Stimulated activated CD4-positive, alpha-beta T cell treated with anti-CD3 and anti-CD28 coated beads, TNF-alpha, amount 100 ng/mL, for 24 hours (primary cell): ENCODE measurements at places on chromosomes 7 and 10.

DNA sequence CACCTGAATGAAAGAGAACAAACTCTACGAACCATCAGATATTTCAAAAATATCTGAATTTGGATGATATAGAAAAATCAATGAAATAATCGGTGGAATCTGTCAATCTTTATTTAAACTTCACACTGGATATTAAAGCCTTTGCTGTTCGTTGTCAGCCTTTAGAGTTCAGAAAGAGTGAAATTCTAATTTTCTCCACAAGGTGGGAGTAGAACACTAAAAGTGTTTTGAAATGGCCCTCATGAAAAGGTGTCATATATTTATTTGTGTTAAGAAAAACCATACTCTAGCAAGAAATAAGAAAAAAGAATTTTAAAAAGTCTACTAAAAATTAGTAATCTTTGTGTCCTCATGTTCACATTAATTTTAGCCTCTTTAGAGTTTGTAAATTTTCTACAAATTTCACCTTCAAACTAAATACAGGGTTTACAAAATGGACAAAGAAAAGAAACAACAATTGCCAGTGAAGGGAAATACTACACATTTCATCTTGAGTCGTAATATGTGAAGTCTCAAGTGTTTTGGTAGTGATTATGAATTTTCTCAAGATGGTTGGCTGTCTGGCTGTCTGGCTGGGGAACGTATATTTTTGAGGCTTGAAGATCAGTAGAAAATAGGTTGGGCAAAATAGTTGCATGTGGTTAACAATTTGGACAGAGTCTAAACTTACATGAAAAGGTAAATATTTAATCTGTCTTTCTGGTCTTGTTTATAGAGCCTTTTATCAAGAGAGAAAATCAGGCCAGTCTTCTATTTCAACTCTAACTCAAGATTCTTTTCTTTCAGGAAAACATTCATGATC is 43.7 kb downstream of the DNAJB9 start:
- DNase-seq, result no peak

GRCh38 chr7:30086529-30086928 is 48.3 kb upstream of the MTURN start:
- DNase-seq, result no peak

GRCh38 chr7:45921699-45922519 is 837 bp upstream of the IGFBP3 start:
- no peak for DNase-seq

- no peak for DNase-seq
Measured at GRCh38 chr10:17578603-17579002, 38.6 kb downstream of the HACD1 start.

GRCh38 chr10:13110908-13111307 is 10.9 kb downstream of the OPTN start:
- DNase-seq, result no peak

- DNase-seq, result no peak
Measured at GRCh38 chr10:17222329-17222728, 5.7 kb upstream of the VIM start.

DNA sequence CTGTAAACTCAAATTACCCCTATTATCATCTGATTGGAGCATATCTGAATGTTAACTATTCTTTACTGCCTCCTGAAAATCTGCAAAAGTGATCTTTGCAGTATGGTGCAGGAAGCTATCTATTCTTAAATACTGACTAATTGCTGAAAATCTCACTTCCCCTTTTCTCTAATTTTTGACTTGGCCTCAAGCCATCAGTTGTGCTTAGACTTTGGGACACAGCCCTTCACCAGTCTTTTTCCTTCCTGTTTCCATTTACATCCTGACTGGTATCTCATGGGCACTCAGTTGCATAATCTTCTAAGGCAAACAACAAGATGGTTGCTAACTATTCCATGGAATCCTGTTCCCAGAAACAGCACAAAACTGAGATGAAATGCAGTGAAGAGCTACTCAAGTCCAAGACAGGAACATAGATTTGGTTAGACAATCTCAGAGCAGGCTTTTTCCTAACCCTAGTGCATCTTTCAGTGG is 228.5 kb downstream of the SORCS1 start:
- no peak for DNase-seq

GRCh38 chr7:121876656-121877500 is 3.9 kb downstream of the PTPRZ1 start:
- DNase-seq, result no peak

DNA sequence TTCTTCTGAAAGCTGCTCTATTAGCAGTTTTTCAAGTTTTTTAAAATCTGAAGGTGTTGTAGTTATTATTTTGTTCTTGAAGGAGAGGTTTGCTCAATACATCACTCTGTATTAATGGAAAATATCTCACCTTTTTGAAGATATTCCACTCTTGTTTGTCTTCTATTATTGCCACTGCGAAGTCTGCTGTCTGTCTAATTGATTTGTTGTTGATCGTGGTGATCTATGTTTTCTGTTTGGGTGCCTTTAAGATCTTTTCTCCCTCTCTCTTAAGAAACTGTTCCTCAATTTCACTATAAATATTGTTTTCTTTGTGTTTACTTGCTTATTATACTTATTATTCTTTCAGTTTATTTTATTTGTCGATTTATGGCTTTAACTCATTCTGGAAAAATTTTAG is 64.9 kb upstream of the FZD8 start:
- no peak for DNase-seq

DNA sequence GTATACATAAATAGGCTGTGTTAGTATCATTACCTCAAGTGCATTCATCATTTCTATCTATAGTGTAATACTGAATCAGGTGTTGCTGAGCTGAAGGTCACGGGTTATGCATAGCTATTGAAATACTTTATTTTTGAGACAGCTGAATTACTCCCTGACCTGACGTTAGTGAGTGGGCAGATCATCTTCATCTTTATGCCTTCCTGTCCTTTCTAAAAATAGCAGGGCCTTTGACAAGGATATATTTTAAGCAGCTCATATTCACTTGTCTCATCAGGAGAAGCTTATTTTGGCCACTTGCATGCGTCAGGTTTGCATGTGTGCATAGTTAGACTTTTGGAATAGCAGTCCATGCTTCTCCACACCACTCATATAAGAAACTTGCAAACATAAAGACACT is 63.6 kb upstream of the DKK1 start:
- DNase-seq, result no peak

DNA sequence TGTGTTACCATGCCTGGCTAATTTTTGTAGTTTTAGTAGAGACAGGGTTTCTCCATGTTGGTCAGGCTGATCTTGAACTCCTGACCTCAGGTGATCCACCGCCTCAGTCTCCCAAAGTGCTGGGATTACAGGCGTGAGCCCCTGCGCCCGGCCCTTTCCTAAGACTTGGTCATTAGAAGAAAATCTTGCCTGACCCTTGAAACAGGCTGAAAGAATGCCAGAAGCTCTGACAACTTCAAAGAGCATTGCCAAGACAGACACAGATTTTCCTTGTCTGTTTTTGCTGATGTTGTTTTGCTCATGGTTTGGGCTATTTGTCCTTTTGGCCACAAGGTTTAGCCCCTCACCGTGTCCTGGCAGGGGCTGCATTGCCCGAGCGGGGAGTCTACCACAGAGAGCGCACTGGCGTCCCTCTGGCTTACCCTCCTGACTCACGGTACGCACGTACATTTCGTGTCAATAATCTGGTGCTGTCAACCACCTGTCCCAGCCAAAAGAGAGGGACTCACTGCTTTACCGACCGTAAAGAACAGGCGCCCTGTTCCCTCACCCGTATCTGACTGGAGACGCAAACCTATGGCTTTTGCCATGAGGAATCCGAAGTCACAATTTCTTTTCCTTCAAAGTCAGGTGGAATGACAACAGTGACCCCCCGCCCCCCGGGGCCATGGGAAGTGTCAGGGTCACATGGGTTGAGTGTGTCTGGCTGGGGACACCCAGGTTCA is 10.1 kb upstream of the INPP5A start:
- no peak for DNase-seq

GRCh38 chr7:27134392-27134791 is 3.8 kb upstream of the HOXA4 start:
- DNase-seq, result no peak

DNA sequence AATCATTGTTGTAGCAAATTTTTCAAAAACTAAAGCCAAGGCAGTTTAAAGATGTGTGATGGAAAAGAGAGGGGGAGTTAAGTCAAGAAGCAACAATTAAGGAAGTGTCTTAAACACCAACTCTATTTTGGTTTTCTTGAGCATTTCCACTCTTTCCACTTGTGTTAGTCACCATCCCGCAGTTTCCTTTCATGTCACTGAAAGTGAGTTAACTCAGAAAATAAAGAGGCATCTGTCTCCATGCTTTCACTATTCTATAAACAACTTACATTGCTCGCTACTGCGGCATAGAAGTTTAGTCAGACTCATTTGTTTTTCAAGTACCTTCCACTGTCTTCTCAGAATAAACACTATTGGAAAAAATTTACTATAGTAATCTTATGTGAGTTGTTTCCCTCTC is 284.9 kb upstream of the SEMA3D start:
- DNase-seq, result no peak

DNA sequence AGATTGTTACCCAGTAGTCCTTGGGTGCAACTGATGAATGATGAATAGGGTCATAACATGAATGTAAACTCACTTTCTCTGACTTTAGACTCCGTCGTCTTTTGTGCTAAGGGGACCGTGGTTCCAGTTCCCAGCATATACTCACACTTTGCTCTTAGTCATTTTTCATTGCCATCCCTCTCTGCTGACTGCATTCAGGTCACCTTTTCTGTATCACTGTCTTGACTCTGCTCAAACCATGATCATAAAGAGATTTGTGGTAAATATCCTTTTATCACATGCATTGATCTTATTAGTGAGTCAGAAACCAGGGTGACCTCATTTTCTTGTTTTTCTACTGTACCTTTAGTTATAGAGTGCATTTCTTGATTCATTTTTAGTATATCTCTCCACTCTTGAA is 141.1 kb upstream of the AGR3 start:
- DNase-seq, result peak; percentile 1

DNA sequence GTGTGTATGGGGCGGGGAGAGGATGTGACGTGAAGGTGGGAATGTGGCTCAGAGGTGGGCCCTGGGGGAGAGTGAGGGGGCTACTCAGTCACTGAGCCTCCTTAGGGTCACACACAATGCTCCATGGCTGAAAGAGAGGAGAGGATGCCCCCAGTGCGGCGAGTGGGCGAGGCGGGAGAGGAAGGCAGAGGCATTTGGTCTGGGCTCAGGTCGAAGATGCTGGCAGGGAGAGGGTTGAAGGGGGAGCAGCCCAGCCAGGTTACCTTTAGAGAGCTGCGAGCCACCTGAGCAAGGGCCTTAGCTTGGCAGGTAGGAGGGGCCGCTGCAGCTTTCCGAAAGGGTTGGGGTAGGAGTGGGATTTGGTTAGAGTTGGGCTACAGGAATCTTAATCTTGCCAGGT is 4.7 kb upstream of the LOXL4 start:
- no peak for DNase-seq

GRCh38 chr7:142637240-142637639 is 112.0 kb upstream of the PRSS1 start:
- no peak for DNase-seq

GRCh38 chr10:42637648-42638054 is 719 bp downstream of the ZNF33B start:
- peak; percentile 9 for DNase-seq

GRCh38 chr7:102404005-102404861 is 8.1 kb downstream of the PRKRIP1 start:
- DNase-seq, result no peak

DNA sequence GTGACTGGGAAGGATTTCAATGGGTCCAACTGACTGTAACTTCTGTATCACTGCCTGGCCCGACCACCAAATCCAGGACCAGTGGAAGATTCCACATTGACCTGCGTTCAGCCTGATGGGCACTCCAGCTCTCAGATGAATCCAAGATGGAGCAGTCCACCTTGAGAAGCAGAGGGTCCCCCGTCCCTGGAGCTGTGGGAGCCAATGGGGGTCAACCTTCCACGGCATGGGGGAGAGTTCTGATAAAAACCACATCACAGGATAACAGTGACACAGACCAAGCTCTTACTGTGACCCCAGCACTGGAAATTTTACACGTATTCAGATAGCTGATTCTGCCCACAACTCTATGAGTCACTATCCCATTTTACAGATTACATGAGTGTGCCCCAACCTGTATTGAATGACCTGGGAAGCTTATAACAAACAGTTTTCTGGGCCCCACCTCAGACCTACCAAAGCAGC is 11.2 kb downstream of the ZCCHC24 start:
- no peak for DNase-seq

GRCh38 chr10:28592953-28593352 is 60.0 kb downstream of the WAC start:
- no peak for DNase-seq

GRCh38 chr10:10598297-10598696 is 419.4 kb upstream of the CELF2 start:
- no peak for DNase-seq

DNA sequence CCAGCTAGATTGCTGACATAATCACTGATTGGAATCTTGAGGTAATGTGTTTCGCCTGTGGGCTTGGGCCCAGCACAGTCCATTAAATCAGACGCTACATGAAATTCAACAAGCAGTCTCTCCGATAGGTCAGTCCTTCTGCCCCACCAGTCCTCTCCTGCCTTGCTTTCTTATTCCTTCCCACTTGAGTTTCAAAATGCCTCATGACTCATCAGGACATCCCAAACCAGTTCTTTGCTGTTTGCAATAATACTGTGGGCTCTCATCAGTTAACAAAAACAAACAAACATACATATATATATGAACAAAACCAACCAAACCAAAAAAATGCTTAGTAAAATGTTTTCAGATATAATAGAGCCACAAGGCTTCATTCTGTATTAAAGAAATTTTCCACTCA is 599.0 kb downstream of the SORCS1 start:
- DNase-seq, result no peak
